Fibroblast of skin of back (primary cell): ENCODE measurements at places on chromosomes 12 and 14.

- peak; percentile 42 for DNase-seq
Observed at GRCh38 chr14:90797451-90797850, 18.8 kb downstream of the TTC7B start.

GRCh38 chr12:10901427-10901826 lies 7.9 kb downstream of the TAS2R13 start:
- DNase-seq = no peak

DNA sequence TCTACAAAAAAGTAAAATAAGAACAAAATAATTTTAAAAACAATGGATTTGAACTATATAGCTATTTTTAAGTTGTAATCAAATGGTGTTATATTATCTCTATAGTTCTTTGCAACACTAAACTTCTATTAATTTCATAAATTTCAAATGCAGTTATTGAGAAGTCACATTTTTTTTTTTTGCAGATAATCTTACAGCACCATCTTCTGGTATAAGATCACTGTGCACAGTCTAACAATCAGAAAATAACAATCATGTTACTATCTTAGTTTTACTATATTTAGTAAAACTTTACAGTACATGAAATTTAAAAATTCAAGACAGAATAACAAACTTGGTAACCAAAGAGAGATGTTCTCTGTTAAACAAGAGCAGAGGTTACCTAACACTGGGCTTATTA lies 40.6 kb downstream of the GXYLT1 start:
- no peak for DNase-seq

DNA sequence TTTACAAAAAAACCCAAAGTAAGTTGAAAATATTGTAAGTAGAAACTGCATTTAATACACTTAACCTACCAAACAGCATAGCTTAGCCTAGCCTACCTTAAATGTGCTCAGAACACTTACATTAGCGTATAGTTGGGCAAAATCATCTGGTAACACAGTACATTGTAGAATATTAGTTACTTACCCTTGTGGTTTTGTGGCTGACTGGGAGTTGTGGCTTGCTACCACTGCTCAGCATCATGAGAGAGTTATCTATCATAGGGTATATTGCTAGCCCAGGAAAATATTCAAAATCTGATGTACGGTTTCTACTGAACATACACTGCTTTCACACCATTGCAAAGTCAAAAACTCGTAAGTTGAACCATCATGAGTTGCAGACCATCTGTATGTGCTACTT lies 141.7 kb upstream of the GARIN6 start:
- no peak for DNase-seq

- DNase-seq = no peak
Observed at GRCh38 chr12:123805173-123805572, 43.1 kb downstream of the DNAH10 start.

- no peak for DNase-seq
Observed at GRCh38 chr14:71610149-71610548, 322.1 kb upstream of the RGS6 start.
